T-helper 22 cell (primary cell): ENCODE measurements at places on chromosomes 6 and 20.

DNA sequence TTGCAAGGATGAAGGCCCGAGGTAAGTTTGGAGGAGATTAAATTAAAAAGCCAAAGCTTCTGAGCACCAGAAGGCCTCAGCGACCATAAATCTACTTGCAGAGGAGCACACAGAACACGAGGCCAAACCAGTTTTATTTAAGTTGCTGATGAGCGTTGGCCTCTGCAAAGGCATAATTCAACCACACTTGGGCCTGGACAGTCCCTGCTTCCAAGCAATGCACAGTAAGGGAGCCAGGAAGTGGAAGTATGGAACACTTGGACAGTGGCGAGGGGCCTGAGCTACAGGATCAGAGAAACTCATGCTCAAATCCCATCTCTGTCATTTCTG, 92.8 kb downstream of the PTPRT start:
- no peak for DNase-seq

DNA sequence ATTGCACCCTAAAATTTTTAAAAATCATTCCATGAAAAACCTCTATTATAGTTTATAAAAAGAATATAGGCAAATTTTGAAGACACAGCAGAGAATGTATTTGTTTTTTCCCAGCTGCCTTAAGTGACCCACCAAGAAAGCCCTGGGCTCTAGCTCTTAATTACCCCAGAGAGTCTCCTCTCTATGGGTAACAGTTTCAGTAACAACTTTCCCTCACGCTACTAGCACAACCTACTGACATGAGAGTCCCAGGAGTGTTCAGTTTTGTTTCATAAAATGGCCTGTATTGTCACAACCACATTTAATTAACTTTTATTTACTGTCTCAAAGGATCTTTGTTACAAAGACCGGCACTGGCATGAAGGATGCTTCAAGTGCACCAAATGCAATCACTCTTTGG, 41.5 kb downstream of the FHL5 start:
- no peak for DNase-seq

GRCh38 chr6:72048080-72048479, 161.7 kb downstream of the RIMS1 start:
- DNase-seq: no peak

DNA sequence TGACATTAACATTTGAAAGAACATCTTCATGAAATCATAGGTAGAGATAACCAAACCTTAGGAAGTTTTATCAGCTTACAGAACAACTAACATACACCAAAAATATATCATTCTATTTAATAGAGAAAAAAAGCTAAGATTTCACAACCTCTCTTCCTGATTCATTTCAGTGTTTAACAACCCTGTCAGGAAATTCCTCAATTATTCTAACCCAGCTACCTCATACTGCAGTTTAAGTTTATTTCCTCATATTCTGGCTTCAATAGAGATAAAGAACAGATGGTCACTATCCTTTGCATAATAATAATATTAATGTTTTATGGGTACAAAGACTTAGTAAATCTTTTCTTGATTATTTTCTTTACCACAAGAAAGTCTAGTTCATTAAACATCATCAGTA, 112.9 kb upstream of the HSF2 start:
- no peak for DNase-seq

DNA sequence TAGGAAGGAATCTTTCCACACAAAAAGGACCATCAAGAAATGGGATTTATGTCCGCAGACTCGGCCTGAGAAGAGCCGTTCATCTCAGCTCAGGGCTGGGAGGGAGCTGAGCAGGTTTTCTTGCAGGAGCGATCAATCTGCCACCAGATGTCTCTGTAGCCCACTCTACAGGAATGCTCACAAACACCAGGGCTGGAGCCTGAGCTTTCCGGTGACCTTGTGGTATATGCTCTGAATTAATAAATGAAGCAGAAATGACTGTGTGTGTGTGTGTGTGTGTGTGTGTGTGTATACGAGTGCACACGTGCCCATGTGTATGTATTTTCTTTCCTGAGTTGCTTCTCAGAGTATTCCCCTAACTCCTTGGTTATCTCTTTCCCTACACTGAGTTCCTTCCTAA, 12.0 kb downstream of the CD83 start:
- DNase-seq: no peak

GRCh38 chr20:44549123-44549522, 27.3 kb upstream of the SERINC3 start:
- no peak for DNase-seq

DNA sequence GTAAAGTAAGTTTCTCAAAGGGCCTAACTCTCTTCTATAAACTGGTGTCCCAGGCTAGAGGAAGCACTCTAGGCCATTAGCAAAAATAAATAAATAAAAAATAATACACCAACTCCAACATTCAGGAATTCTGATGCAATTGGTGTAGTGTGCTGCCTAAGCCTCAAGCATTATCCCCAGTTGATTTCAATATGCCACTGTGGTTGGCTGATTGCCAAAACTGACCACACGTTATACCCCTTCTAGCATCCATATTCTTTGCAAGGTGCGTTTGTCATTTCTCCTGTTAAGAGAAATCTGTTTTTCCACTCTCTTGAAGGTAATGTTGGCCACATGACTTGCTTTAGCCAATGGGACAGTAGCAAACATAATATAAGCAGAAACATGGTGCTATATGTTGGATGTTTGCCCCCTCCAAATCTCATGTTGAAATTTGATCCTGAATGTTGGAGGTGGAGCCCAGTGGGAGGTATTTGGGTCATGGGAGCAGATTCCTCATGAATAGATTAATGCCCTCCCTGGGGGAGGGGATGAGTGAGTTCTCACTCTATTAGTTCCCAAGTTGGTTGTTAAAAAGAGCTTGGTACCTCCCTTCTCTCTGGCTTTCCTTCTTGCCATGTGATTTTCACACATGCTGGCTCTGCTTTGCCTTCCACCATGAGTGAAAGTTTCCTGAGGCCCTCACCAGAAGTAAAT, 71.9 kb upstream of the PLCB4 start:
- no peak for DNase-seq

DNA sequence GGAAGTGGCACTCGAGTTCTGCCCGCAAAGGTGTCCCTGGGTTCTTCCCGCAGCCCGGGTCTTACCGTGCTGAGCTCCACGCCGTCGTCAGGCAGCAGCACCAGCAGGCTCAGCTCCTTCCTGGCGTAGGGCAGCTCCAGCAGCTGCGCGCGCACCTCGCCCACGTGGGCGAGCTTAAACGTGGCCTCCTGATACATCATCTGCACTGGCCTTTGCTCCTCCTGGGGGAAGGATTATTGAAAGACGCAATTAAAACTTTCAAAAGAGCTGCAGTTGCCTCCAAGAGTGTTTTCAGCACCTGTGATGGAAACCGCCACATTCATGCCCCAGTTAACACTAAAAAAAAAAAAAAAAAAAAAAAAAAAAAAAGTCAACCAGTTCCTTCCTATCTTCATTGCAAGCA, 11.3 kb downstream of the SERPINB9 start:
- DNase-seq: peak; percentile 83

GRCh38 chr20:52263757-52264156, 72.2 kb upstream of the ZFP64 start:
- DNase-seq: no peak

- no peak for DNase-seq
Measured at GRCh38 chr20:47614703-47615309, 113.1 kb downstream of the NCOA3 start.

GRCh38 chr6:163308629-163309440, 105.7 kb upstream of the QKI start:
- DNase-seq: no peak

DNA sequence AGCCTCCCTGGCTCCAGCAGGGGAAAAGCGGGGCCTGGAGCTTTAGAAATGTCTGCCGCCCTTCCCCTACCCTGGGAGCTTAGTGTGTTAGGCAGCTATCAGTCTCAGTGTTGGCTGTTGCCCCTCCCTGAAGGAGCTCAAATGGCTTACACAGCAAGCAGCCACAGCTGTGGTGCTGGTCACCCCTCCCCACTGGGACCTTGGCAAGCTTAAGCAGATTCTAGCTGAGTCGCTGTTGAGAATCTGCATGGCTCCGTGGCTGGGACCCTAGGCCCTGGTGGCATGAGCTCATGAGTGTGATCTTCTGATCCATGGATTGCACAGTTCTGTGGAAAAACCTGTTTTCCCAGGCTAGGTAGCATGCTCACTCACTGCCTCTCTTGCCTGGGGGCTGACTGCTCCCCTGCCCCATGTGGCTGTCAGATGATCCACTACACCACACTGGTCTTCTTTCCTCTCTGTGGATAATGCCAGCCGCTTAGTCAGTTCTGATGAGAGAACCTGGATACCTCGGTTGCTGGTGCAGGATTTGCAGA, 714.0 kb downstream of the MAFB start:
- no peak for DNase-seq

DNA sequence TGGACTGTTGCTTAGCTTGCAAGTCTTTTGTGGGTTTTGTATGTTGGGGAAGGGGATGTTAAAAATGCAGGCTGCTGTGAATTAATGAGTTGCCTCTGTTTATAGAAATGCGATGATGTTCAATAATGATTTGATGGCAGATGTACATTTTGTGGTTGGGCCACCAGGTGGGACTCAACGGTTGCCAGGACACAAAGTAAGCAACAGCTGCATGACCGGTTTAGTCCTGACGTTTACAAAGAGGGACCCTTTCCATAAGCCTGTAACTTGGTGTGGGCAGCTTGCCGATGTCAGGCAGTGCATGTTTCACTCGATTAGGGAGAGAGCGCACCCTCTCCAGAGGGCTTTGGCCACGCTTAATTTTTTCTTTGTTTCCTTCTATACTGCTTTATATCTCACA, 1.3 kb downstream of the BTBD3 start:
- no peak for DNase-seq

DNA sequence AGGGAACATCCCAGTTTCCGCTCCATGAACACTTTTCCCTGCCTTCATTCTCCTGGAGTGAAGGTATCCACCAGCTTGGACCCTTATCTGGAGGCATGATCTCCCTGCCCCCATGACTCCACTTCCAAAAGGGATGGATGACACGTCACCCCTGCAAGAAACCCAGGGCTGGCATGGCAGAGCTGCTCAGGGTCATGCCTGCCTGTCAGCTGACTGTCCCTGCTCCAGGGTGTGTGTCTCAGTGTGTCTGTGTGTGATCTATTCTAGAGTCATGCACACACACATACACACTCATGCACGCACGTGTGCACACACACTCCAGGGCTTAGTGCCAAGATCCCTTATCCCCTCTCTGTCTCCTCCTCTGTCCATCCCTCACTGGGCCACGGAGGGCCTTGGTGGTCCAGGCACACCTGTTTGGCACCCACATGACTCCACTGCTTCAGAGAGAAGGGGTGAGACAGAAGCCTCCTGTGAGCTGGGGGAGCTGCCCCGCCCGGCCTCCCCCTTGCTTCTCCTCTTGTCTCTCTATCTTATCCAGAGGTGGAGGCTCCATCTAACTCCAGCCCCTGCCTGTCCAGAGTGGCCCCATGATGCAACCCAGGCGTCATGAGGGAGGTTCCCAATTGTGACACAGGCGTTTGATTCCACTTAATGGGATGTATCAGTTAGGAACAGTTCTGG, 290.9 kb downstream of the CDC5L start:
- no peak for DNase-seq

DNA sequence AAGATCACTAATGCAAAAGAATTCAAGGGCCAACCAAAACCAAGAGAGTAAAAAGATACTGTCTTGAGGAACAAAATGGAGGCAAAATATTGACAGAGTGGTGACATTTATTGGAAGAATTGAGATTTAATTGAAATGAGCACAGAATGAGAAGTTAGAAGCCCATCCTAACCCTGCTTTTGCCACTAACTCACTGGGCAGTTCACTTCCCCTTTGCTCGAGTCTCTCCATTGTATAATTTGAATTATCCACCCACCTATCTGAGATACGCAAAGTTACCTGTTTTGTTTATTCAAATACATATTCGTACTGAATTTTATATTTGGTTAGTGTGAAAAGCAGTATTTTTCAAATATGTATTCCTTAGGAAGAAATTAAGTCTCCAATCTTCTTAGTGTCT, 204.5 kb upstream of the PRDM1 start:
- DNase-seq: no peak

DNA sequence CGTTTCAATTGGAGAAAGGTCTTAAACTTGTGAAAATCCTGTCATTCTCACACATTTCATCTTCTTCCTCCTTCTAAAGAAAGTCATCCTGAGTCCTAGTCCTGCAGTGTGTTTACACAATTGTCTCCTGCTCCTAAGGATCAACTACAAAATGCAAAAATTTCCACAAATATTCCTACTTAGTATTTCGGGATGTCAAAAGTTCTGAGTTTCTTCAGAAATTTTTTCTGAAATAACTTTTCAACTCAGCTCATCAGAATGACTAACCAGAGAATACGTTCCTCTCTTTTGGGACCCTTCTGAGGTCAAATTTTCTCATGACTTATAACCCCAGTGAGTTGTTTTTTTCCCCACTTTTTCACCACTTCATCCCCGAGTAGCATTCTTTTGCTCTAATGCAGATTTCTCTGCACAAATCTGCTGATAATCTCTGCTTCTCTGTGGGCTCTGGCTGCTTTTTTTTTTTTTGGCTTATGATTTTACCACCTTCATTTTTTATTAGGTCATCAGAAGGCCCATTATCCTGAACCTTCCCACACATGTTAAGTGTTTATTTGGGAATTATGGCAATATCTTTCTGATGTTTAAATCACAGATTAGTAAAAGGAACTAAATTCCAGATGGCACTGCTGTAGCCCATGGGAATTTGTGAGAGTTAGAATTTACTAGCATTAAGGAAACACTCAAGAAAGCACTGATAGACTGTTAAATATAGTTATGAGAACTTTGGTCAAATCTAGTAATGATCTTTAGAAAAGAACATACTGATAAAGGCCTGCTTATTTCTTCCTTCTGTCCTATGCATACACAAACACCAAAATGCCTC, 41.4 kb downstream of the MAP3K5 start:
- no peak for DNase-seq

DNA sequence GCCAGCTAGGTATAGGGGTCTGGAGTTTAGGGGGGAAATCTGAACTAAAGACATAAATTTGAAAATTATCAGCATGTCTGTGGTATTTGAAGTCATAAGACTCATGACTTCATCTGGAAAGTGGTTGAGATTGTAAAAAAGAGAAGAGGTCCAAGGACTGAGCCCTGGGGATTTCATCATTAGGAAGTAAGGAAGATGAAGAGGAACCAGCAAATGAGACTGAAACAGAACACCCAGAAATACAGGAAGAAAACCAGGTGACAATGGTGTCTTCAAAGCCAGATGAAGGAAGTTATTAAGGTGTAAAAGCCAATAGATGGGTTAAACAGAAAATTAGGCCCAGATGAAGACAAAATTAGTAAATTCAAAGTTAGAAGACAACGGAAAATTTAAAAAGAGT, 49.1 kb upstream of the UBR2 start:
- no peak for DNase-seq

GRCh38 chr6:104750449-104750848, 109.3 kb downstream of the HACE1 start:
- no peak for DNase-seq
